Liver (tissue), 10 donors: ENCODE measurements at places on chromosomes 7 and 10. TPM values are rescaled to one million over a fixed set of nuclear protein-coding genes. Genes with fewer than 3 reads are reported as not detected.

The PTPRN2 gene
- polyA plus RNA-seq, result 0.96 TPM

The NPC1L1 gene
- polyA plus RNA-seq, result 14.2 TPM

The SYCE1 gene
- polyA plus RNA-seq, result 5.4 TPM

The TMEM236 gene
- 0.08 TPM for polyA plus RNA-seq

DNA sequence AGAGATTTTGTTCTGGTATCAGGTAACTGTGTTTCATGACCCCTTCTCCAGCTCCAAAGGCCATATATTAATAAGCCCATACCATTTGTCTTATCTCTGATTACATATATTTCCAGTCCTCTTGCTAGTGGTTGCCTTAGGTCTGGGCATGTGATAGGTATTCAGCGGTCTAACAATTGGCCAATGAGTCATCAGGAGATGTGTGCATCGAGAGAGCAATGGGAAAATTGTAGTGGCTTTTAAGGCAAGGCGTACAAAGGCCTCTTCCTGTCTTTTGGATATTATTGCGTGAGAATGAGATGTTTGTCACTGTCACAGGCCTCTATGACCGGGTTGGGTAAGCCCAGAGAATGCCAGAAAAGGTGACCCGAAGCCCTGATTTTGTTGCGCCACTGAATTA, 38.6 kb upstream of the SFRP5 start:
- H3K4me1 ChIP-seq, result no peaks in the 10 kb centered on the region
- no peak overlapping the region for H3K4me3 ChIP-seq
- H3K27ac ChIP-seq, result no peak overlapping the region
- no peak for DNase-seq
- H3K36me3 ChIP-seq, result no peaks in the 10 kb centered on the region

- no peak overlapping the region for H3K27ac ChIP-seq
- H3K4me1 ChIP-seq, result no peaks in the 10 kb centered on the region
- no peaks in the 10 kb centered on the region for H3K36me3 ChIP-seq
- DNase-seq, result no peak
Measured at GRCh38 chr7:68610701-68611100, 987.6 kb upstream of the AUTS2 start.

GRCh38 chr7:66952343-66953043, 31.5 kb downstream of the TMEM248 start:
- no peaks in the 10 kb centered on the region for H3K27me3 ChIP-seq
- no peak for DNase-seq
- H3K27ac ChIP-seq, result no peak overlapping the region
- H3K4me1 ChIP-seq, result no peaks in the 10 kb centered on the region
- H3K36me3 ChIP-seq, result peaks cover 59% of the 10 kb centered on the region
- H3K4me3 ChIP-seq, result no peak overlapping the region

DNA sequence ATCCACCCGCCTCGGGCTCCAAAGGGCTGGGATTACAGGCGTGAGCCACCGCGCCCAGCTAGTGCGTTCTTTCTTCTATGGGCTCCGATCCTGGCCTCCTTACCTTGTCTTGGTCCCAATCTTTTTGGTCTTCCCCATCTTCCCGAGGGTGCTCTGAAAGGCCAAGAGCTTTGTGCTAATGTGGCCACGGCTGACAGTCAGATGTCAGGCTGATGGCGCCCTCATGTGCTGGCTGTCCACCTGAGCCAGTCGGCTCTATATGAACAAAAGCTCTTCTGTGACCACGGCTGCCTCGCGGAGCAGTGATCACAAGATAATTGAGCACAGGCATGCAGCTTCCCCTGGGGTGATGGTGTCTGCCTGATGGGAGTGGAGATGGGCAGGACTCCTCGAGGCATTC, 11.0 kb upstream of the AHCYL2 start:
- no peak for DNase-seq
- no peaks in the 10 kb centered on the region for H3K27me3 ChIP-seq
- peaks cover 23% of the 10 kb centered on the region for H3K4me1 ChIP-seq
- H3K27ac ChIP-seq, result no peak overlapping the region

GRCh38 chr7:139949629-139950028, 113.1 kb downstream of the PARP12 start:
- peaks cover 6% of the 10 kb centered on the region for H3K4me1 ChIP-seq
- H3K4me3 ChIP-seq, result no peak overlapping the region
- H3K27ac ChIP-seq, result no peak overlapping the region
- H3K36me3 ChIP-seq, result no peaks in the 10 kb centered on the region
- no peaks in the 10 kb centered on the region for H3K27me3 ChIP-seq

DNA sequence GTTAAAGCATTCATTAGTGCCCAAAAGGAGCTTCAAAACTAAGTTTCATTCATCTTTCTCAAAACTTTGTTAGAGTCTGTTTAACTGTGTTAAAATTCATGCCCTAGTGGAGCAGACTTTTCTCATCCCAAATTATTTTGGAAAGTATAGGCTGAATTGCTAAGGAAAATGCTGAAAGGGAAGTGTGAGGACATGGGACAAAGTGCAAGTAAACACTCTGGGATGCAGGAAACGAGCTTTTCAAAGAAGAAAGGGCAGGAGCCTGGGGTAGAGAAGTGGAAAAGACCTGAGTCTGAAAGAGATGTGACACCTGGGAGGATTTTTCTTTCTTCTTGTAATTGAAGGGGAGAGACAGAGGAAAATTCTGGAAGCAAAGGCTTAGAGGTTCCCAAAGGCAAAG, 93.1 kb upstream of the ANKRD1 start:
- H3K27ac ChIP-seq, result no peak overlapping the region
- no peak overlapping the region for H3K4me3 ChIP-seq

DNA sequence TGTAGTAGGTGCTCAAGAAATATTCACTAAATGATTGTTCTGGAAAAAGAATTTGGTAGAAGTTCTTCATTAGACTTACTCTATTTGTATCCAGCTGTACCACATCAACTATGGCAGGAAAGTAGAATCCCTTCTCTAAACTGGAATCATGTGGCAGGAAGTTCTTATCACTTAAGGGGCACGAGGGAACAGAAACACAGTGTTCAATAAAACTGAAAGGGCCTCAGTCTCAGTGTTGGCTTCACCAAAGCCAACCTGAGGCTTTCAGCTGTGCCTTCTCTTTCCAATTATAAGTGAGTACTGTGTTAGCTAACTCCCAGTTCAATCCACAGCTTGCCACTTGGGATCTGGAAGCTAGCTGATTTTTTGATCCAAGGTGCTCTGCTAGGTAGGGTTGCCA, 257.6 kb upstream of the LRGUK start:
- no peak overlapping the region for H3K27ac ChIP-seq
- no peaks in the 10 kb centered on the region for H3K36me3 ChIP-seq
- H3K27me3 ChIP-seq, result no peaks in the 10 kb centered on the region
- H3K4me3 ChIP-seq, result no peak overlapping the region

DNA sequence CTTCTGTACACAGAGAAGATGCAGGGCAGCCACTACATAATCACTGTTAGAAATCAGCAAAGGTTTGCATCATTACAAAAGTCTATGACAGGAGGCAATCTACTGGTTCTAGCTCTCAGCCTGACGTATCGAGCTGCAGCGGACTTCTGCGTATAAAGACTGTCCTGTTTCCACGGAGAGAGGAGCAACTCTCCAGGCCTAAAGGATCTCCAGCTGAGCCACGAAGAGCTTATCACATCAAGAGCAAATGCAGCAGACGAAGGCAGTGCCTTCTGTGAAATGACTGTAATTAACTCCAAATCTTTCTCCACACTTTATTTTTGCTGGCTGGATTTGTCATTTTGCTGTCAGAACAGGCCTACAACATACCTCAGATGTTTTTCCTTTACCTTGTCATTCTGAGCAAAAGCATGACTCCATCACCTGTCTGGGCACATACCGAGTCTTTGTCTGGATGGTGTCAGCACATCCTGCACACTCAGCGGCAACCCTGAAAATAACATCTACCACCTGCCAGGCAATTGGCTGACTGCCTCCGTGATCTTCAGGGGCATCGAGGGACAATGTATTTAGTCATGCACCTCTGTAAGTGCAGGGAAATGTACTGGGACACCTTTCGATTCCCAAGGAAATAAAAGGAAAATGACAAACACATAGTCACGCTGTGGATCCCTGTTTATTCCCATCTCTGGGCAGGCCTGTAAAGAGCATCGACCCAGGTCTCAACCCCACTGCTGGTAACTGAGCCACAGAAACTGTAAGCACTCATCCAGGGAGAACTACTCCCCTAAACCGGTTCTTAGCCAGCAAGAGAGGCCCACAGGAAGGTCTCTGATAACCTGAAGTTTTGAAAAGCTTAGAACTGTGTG, 26.3 kb upstream of the SH3PXD2A start:
- no peak overlapping the region for H3K27ac ChIP-seq
- no peak overlapping the region for H3K4me3 ChIP-seq
- peaks cover 16% of the 10 kb centered on the region for H3K36me3 ChIP-seq
- no peaks in the 10 kb centered on the region for H3K4me1 ChIP-seq

DNA sequence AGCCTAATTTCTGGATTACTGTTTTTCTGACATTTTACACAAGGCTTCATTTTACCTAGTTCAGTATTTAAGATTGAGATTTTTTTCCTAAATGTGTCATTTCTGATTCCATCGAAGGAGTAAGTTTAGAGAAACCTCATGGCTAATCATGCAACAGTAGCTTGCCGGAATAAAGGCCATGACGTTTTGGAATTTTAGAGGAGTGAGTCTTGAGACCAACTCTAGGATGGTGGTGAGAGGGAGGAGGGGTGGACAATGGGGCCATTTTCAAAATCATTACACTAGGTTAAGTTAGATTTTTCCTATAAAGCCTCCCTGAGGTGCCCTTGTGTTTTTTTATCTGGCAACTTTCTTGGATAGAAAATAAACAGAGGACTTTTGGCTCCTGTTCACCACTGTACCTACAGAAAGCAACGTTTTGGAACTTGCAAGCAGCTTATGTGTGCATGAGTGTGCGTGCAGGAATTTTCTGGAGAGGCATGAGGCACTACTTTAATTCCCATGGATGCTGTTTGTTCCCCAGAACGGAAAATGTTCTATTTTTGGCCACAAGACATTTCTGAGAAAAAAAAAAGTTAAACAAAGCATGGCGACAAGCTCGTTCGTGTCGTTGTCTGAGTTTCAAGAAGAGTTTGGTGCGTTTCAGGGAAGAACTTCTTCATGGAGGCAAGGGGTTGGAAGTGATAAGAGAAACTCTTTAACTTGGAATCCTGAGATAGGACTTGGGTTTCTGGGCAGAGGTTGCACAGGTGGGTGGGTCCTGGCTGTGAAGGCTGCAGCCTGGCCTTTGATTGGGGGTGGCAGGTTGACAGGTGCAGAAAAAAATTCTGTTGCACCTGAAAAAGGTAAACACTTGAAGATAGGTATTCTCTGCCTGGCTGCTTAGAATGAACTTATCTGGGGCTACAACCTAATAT, 178.1 kb downstream of the PTEN start:
- H3K27ac ChIP-seq, result no peak overlapping the region
- H3K36me3 ChIP-seq, result no peaks in the 10 kb centered on the region
- H3K4me3 ChIP-seq, result no peak overlapping the region
- no peaks in the 10 kb centered on the region for H3K27me3 ChIP-seq
